AG08395 (cell line): ENCODE measurements at places on chromosomes 2 and 18.
A peak's percentile ranks its signal among the peaks of the same experiment; 100 is the strongest.

DNA sequence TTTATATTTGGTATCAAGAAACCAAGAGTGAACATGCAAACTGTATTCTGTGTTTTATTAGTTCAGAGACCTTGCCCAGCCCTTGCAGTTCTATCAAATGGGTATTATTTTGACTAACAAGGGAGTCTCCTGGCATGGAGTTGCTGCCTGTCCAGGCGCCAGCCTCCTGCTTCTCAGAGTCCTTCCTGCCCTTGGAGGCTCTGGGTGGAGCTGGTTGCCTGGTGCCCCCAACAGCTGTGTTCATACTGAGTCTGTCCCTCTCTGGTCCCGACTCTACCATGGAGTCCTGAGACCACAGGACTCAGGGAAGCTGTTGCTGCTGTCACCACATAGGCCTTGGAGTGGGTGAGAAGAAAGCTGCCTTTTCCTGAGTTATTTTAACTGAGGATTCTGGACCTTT is 26.3 kb upstream of the GREB1 start:
- no peak for DNase-seq

DNA sequence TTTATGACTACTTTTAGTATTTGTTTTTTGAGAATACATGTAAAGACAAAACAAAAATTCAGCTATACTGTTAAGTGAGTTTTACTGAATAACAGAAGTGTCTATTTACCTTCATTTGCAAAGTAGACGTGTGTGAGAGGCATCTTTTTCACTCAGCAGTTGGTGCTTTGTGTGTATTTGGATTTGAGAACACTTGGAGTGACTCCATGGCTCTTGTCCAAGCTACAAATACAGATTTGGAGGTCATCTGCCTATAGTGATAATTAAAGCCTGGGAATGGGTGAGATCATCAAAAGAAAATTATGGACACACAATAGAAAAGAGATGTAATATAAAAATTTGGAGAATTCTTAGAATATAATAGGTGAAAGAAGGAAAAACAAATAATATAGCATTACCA is 6.2 kb downstream of the NAB1 start:
- DNase-seq, result no peak

DNA sequence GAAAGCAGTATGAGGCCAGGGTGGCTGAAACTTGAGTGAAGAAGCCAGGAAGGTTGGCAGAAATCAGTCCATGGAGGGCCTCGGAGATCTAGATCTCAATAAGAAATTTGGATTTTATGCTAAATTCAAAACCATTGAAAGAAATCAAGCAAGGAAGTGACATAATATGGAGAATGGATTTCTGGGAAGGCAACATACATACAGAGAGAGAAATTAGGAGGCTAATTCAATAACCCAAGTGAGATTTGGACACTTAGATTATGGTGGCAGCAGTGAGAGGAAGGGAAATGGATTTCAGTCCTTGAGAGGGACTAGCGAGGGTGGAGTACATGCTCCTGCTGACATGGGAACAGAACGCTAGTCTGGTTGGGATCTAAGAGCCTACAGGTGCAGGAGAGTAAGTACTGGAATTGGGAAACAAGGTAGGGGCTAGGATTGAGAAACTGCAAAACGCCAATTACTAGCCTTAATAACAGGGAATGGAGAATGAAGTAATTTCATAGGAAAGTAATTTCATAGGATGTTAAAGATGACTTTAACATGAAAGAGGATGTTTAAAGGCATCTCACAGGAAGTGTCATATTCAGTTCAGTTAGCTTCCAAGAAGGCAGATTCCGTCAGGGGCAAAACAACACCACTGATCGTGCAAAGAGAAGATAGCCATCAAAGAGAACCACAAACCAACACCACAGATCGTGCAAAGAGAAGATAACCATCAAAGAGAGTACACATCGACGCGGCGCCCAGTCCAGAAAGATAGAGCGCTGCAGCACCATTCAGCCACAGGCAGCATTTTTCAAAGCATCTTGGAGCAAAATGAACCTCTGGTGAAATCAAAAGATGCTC is 27.2 kb downstream of the CDKL4 start:
- no peak for DNase-seq

GRCh38 chr2:52805901-52806410 is 961.6 kb upstream of the CHAC2 start:
- no peak for DNase-seq

DNA sequence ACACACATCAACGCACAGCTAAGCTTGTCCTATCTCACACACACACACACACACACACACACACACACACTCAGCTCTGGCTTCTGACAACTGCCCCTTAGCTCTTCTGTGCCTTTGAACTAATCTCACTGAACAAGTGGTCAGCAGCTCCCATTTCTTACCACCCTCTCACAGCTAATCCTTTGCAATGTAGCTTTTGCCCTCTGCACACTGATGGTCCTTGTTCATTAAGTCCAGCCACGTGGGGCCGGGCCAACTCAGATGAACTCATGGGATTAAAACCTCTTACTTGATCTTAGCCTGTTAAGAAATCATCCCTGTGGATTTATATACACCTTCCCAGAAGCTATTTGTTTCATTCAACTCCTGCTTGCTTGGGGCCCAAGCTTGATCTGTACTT is 36.6 kb downstream of the DPYSL5 start:
- DNase-seq, result no peak

- DNase-seq, result no peak
Measured at GRCh38 chr2:180743401-180743800, 237.0 kb upstream of the UBE2E3 start.

- DNase-seq, result no peak
Measured at GRCh38 chr2:163312713-163313112, 423.1 kb downstream of the FIGN start.

DNA sequence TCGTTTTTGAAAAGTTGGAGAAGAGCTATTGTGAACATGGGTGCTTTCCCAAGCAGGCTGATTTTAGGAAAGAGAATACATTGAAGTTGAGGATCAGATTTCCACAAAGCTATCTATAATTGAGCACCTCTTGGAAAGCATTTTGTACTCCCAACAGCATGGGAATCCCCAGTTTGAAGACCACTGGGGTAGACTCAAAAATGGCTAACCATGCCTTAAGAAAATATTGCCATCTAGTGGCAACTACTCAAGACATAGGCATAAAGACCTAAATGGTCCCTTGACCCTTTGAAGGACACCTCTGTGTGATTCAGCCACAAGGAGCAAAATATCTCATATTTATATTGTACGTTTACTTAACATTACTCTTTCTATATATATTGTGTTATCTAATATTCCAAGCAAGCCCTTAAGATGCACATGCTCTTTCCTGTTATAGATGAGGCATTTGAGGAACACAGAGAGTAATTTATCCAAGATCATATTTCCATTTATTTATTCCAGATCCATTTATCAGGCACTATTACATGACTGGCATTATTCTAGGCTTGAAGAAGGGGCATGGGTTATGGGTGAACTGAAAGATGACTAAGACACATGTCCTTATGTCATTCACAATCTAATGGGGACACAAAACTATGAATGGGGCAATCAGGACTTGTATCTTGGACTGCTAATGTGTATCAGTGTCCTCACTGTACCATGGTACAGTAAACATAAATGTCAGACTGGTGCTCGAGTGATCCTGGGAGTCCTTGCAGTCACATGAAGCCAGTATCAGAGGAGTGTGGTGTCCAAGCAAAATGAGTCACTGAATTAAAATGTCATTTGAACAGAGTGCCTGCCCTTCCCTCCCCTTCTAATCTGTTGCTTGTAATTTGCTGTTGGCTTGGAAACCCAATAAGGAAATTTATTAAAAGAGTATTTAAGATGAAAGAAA is 121.0 kb upstream of the XPO1 start:
- peak; percentile 57 for DNase-seq

DNA sequence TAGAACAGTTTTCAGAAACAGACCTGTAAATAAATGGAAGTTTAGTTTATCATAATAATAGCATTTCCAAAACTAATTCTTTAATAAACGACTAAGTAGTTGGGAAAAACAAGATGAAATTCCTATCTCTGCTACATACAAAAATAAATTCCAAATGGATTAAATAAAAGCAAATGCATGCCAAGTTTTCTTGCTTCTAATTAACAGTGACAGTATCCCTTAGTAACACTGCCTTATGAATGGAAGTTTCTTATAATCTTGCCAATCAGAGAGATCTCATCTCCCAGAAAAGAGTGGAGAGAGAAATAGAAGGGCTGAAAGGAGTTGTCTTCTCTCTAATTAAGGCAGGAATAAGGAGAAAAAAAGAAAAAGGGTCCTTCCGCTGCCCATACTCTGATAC is 133.9 kb downstream of the GFPT1 start:
- peak; percentile 36 for DNase-seq

DNA sequence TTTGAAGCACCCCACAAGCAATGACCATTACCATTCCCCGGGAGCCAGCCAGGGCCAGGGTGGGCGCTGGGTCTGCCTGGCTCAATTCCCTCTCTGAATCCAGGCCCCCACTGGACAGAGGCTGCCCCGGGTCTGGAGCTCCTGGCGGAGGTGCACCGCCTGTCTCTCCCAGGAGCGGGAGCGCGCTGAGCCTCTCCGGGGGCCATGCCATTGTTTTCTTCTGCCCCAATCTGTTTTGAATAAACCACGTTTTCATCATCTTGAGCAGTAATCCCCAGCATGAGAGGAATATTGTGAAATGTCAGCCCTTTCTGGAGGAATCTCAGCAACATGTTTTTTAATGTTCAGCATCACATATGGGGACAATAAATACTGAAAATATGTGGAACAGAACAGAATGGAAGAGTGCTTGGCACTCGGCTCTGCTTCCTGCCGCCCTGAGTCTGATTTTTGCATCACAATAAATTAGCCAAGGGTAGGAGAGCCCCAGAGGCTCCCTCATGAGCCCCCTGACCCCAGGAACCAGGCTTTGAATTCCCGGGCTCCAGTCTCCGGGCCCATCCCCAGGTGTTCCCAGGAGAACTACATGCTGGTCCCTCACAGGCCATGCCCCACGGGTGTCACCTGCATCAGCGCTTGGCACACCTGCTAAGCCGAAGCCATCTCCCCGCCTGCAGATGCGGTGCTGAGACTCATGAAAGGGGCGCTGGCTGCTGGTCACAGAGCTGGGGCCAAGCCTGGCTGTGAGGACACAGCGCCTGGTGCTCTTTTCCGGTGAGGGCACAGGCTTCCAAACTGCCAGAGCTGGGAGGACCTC is 88.8 kb downstream of the INHBB start:
- peak; percentile 88 for DNase-seq

GRCh38 chr2:138228101-138228500 is 263.8 kb downstream of the HNMT start:
- no peak for DNase-seq

DNA sequence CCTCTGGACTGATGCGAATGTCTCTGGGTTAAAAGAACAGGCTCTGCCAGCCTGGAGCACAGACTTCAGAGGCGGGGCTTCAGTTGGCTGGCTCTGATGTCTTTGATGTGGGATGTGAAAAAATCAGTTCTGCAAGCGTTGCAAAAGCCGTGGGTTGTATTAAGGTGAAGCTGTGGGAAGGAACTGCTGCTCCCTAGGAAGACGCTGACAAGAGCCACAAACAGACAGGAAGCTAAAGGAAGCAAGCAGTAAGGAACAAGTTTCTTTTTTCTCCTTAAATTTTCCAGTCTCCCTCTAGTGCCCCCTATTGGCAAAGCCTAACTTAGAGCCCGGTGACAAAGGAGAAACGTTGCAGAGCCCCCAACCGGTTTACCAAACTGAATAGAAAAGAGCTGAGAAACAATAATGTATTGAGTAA is 239.0 kb downstream of the CCDC178 start:
- DNase-seq, result no peak

GRCh38 chr2:54370405-54371104 is 85.6 kb upstream of the SPTBN1 start:
- DNase-seq, result peak; percentile 41

- no peak for DNase-seq
Measured at GRCh38 chr2:234083572-234084348, 33.3 kb downstream of the SPP2 start.

DNA sequence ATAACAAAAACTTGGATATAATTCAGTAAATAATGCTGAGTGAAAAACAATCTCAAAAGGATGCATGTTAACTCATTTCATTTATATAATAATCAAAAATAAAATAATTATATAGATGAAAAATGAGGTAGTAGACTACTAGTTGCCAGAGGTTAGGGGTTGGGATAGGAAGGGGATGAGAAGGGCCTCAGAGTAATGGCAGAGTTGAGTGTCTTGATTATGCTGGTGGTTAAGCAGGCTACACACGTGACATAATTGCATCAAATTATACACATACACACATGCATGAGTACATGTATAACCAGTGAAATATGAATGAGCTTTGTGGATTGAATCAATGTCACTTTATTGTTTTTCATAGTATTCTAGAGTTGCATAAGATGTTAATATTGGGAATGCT is 201.0 kb downstream of the RIT2 start:
- no peak for DNase-seq

GRCh38 chr2:101832114-101832513 is 134.6 kb downstream of the MAP4K4 start:
- no peak for DNase-seq

DNA sequence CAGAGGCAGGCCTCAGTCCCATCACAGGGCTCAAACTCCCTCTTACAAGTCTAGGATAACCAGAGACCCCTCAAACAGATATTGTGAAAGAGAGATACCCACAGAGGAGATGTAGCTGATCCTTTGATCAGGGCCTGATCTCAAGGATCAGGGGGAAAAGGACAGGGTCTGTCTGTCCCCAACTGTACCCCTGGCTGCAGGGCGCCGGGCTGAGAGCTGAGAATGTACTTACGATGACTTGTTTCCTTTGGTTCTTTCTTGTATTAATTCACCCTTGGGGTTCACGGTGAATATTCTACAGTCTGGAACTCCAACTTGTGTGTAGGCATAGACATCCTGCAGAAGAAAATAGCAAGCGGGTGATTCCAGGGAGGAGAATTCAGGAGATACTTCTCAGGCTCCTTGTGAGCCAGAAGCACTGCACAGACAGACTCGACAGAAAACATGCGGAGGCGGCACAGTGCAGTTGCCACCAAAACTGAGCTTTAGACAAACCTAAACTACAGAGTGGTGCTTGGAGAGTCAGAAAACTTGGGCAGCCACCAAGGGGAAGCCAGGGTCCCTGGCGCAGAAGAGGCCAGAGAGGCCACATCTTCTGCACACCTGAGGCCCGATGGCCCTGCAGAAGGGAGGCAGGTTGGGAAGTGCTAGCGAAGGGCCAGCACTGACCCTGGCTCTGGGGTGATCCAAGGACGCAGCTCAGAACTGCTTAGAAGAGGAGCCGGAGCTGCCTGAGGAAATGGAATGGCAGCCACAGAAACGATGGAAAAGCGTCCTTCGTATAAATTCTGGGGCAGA is 73.9 kb downstream of the EMILIN2 start:
- DNase-seq, result no peak

DNA sequence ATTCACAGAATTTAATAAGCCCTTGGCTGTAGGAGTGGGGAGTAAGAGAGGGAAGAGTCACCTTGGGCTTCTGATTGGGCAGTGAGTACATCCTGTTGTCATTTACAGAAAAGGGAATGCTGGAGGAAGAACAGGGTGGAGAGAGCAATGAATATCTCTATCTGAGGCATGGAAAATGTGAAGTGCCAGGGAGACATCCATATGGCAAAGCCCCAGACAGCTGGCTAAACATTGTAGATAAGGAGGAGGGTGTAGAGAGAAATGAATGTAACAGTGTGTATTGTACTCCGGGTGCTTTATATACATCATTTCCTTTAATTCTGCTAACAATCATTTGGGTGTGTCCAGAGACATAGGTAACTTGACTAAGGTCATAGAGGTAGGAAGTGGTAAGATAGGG is 103.5 kb downstream of the UPP2 start:
- DNase-seq, result no peak
